ENCODE measurements at places on chromosomes 16 and 17.

DNA sequence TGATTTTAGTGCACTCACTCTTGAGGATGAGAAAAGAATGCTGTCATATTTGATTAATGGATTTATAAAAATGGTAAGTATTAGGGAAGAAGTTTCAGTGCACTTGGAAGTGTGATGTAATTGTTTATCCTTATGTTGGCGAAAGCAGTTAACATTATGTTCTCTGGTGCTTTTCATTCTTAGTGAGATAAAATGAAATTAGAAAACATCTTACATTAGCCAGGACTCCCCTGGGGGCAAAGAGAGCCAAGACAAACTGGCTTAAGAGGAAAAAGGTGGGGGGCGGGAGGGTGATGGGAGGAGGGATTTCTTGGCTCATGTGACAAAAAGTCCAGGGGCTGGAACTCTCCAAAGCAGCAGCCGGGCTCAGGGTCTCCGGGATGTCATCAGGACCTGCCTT lies 73.2 kb downstream of the KNOP1 start:
- peak; percentile 44 for DNase-seq

- DNase-seq, result no peak
These were observed 45.2 kb downstream of the RNF112 start for GRCh38 chr17:19456016-19456927.

GRCh38 chr17:77423589-77424451 lies 283.1 kb downstream of the SEC14L1 start:
- peak; percentile 89 for DNase-seq

DNA sequence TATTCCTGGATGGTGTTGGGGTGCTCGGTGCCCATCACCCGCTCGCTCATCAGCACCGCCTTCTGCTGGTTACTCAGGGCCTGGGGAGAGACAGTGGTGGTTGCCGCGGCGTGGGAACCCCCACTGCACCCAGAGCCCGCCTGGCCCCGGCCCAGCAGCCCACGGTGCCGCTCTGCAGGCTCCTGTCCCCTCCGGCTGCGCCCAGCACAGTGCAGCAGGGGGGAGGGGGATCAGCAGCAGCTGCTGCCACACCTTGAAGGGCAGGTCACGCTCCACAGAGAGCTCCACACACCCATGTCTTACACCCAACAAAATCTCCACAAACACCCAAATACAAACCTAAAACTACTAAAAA lies 18.8 kb downstream of the CLUH start:
- no peak for DNase-seq

GRCh38 chr16:11088831-11089230 lies 144.5 kb downstream of the CLEC16A start:
- DNase-seq, result no peak

DNA sequence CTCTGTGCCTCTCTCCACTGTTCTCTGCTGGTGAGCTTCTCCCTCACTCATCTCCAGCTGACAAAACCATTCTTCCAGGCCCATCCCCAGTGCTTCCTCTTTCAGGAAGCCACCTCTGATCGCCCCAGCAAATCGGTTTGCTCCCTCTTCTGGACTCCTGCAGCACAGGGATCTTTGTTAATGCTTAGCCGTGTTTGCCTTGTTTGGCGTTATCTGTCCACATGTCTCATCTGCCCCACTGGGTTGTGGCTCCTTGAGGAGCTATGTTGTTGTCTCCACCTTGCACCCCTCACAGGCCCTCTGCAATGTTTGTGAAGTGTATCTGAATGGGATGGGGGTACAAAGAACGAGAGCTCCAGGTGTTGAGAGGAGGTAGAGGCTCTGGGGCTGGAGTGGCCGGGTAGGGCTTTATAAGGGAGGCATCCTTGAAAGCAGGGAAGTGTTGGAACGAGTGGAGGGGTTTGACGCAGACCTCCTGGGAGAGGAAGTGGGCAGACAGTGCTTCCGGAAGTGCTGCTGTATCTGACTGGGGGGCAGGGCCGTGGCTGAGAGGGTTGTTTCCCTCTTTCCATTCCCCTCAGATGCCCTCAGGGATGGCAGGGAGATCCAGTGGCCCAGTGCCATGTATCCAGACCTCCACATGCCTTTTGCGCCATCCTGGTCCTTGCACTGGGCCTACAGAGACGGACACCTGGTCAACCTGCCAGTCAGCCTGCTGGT lies 27.8 kb downstream of the CASKIN2 start:
- peak; percentile 25 for DNase-seq

GRCh38 chr17:9211133-9211765 lies 189.9 kb downstream of the NTN1 start:
- no peak for DNase-seq

GRCh38 chr16:69131839-69132423 lies 457 bp downstream of the CHTF8 start:
- DNase-seq, result peak; percentile 83

DNA sequence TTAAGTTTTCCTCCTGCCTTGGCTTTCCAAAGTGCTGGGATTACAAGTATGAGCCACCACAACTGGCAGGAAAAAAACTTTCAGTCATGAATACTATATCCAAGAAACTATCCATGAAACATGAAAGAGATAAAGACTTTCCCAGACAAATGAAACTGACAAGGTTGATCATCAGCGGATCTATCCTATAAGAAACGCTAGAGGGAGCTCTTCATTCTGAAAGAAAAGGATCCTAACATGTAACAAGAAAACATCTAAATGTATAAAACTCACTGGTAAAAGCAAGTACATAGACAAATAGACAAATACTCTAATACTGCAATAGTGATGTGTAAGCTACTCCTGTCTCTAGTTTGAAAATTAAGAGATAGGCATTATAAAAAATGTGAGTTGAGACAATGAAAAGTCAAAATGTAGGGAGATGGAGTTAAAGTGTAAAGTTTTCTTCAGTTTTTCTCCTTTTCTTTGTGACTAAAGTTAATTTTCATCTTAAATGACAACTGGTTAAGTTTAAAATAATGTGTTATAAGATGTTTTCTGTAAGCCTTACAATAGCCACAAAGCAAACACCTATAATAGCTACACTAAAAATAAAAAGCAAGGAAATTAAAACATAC lies 79.6 kb upstream of the TEKT1 start:
- peak; percentile 57 for DNase-seq

GRCh38 chr16:17321824-17322223 lies 148.9 kb downstream of the XYLT1 start:
- no peak for DNase-seq

DNA sequence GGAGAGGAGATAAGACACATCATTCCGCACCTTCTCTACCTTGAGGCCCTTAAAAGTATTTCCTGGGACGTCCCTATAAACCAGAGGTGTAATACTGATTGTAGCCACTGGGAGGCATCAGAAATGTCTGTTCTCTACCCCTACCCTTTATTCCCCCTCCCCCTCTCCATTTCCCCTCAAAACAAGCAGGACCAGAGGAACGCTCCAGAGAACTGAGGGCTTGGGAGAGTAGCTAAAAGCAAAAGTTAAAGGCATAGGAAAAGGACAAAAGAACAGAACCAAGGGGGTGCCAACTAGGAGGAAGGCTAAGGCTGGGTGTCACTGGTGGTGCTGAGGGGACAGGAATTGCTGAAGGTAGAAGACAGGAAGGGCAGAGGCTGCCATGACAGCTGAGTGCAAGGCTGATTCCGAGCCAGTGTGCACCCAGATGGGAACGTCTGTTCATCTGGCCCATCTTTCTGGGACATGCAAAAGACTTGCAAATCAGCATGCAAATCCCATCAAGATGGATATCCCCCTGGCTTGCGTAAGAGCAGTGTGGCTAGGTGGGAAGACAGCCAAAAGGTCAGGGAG lies 6.7 kb downstream of the CAMTA2 start:
- DNase-seq, result peak; percentile 42

GRCh38 chr17:38907930-38908675 lies 17.3 kb upstream of the LASP1NB start:
- DNase-seq, result no peak

- peak; percentile 69 for DNase-seq
These were observed 47.5 kb downstream of the ADCY7 start for GRCh38 chr16:50313596-50314478.

- DNase-seq, result no peak
These were observed 21.8 kb downstream of the NARF start for GRCh38 chr17:82480318-82480717.

GRCh38 chr17:82667668-82668000 lies 19.4 kb upstream of the WDR45B start:
- DNase-seq, result no peak

DNA sequence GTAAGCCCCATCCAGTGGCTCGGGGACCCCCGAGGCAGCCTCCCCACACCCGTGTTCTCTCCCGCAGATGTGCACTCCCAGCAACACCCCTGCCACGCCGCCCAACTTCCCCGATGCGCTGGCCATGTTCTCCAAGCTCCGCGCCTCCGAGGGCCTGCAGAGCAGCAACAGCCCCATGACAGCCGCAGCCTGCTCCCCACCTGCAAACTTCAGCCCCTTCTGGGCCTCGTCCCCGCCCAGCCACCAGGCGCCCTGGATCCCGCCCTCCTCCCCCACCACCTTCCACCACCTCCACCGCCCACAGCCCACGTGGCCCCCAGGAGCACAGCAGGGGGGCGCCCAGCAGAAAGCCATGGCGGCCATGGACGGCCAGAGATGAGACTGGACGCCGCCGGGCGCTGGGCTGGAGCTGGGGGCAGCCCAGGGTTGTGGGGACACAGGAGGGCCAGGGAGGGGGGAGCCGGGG lies 5.0 kb downstream of the UBALD2 start:
- no peak for DNase-seq

DNA sequence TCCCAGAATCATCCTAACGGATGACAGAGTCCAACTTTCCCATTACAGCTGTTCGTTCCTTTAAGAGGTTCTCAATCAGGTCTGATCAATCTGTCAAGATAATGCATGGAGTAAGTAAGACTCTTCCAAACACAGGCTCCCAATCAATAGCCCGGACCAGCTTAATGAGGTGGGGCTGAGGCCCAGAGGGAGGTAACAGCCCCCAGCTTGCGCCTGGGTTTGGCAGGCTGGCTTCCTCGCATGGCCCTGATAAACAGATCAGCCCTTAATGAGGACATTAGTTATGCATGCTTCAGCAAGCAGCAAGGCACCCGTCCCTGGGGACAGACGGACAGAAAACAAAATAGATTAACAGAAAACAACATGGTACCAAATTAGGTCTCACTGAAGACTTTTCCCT lies 145.7 kb downstream of the ZFHX3 start:
- no peak for DNase-seq

DNA sequence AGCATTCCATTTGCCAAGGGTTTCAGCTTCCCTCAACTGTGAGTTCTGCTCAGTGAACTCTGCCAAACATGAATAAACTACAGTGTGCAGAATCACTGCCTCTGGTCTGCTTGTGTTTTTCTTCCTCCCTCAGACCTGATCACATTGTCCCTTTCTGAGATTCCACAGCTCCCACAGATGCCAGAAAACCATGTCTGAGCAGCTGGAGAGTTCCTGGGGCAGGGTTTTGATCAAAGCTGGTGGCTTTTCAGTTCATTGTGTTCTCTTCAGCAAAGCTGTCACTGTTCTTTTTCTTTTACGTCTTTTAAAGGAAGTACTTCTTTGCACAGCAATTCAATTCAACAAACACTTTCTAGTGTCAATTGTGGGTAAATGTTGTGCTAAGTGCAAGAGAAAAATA lies 555.8 kb downstream of the RBFOX1 start:
- DNase-seq, result no peak

GRCh38 chr16:62652441-62653120 lies 616.3 kb upstream of the CDH8 start:
- no peak for DNase-seq

DNA sequence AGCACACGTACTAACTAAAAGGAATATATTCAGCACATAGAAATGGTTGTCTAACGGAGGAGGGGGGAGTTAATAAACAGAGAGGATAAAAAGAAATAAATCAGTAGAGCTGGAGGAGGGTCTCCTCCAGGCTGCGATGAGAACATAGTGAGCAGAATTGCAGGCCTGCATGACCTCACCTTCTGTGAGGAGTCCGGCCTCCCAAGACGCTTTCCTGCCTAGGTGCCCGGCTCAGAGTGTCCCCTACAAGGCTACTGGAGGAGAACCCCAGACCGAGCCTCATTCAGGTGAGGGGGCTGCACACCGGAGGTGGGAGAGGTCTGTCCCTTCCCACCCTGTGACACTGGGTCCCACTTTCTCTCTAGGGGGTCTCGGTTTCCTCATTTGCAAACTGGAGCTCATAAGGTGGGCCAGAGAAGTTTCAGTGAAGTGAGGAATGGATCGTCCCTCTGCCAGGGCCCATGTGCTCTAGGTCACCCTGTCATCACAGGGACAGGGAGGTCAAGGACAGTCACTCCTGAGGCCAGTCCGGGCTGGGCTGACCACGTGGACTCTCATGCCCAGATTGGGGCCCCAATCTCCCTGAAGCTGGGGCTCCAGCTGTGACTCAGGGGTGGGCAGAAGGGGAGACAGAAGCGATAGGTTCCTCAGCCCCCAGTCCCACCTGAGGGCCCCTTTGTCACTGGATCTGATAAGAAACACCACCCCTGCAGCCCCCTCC lies 3.3 kb upstream of the HBM start:
- no peak for DNase-seq
